NCI-H1694 treated with DMSO at 0.1 percent for 48 hours (cell line): ENCODE measurements at places on chromosomes 2 and 18.

- DNase-seq, result peak; percentile 29
Measured at GRCh38 chr2:67215214-67216055, 181.7 kb upstream of the ETAA1 start.

GRCh38 chr2:150449856-150450255 lies 37.6 kb downstream of the RND3 start:
- DNase-seq, result no peak

DNA sequence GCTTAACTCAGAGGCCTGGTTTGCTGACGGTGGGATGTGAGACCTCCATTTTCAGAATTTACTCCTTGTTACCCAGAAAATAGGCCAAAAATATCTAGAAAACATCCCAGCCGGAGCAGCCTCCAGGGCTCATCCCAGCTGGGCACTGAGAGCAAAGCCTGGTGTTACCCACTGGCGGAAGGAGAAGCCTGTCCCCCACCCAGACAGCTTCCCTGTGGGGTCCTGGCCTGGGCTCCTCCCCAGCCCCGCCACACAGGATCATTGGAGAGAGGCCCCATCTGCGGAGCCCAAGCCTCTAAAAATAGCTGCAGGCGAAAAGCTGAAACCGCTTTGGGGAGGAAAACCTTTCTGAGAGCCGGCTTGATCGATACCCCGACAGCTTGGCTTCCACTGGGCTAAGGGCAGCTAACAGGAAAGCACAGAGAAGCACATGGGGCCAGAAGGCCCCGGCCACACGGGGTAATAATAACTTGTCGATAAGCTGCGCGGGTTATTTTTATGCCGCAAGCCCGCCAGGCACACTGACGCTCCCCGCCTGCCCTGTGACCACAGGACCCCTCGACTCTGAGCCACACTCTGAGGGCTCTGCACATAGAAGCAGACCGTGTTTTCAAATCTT lies 26.9 kb upstream of the FAHD2A start:
- no peak for DNase-seq

DNA sequence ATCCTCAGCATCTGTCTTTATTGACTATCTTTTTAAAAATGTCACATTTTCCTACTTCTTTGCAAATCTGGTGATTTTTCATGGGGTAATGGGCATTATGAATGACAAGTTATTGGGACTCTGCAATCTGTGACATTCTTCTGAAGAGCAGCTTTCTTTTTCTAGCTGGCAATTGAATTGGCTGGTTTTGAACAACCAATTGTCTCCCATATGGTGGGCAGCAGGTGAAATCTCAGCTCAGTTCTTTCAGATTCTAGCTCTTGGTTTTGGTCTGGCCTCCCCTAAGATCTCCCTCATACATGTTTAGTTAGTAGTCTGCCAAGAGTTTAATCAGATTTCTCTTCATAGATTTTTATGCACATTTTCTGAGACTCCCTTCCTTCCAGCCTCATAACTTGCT lies 107.9 kb upstream of the EPB41L3 start:
- DNase-seq, result no peak

DNA sequence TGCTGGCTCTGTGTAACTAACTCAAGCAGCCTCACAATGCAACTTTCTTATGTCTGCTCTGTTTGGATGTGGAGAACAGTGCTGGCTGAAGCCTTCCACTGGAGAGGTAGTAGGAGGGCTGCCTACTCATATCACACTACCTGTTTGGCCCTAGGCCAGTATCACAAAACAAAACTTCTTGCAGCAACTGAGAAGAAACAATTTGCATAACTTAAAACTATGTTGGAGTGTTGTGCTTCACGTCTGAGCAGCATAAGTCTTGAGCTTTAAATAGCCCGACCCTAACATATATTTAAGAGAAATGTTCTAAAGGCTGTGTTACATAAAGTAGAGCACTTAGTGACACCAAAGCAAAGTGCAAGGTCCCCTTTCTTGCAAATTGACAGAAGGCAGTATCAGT lies 204.9 kb upstream of the ACVR2A start:
- no peak for DNase-seq

GRCh38 chr2:176206682-176207081 lies 18.2 kb downstream of the HOXD1 start:
- DNase-seq, result no peak

GRCh38 chr2:73892631-73893329 lies at the start of gene ACTG2:
Gene ACTG2, plus strand, starts transcription at chr2:73893008. Its CDS starts 8,304 bp downstream, at chr2:73901312.
- no peak for DNase-seq

DNA sequence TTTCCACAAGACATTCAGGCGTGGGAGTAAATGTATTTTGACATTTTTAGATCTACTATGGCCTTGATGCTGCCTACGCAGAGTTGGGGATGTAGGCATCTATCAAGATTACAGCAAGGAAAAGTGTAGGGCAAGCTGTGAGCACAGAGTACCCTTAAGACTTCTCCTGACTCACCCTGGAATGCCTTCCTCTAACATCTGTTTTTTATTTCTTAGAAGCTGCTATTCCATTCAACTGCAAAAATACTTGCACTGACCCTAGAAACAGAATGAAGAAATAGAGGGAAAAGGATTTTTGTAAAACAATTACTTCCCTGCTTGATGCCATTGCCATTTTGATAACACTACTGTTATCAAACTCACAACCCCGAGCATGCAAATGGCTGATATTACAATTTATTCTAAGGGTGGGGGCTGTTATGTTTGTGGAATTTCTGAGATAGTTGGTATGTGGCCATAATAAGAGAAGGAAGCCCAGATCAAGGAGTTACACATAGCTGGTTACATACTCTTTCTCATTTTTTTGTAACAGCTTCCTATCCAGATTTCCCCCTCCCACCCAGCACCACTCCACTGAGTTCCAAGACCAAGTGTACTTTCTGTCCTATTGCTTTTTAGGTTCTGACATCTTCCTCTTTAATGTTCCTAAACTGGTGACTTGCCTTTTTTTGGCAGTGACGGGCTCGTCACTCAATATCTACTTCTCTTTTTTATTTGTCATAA lies 6.0 kb upstream of the ROCK1 start:
- DNase-seq, result no peak

DNA sequence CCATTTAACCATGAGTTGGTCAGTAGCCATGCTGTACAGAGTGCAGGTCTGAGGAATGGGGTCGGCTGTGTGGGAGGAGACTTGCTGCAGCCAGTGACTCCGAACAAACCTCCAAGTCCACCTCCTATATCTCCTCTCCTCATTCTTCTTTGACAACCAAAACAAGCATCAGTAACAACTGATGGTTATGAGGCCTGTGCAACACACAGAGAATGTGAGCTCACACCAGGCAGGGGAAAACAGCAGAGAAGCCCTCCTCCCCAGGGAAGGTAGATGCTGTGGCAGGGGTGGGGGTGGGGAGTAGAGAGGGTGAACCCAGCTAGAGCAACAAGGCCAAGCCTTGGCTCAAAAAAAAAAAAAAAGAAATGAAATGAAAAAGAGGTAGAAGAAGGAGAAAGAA lies 12.3 kb upstream of the CNGA3 start:
- DNase-seq, result no peak

GRCh38 chr2:190802129-190802528 lies 78.5 kb upstream of the GLS start:
- no peak for DNase-seq

DNA sequence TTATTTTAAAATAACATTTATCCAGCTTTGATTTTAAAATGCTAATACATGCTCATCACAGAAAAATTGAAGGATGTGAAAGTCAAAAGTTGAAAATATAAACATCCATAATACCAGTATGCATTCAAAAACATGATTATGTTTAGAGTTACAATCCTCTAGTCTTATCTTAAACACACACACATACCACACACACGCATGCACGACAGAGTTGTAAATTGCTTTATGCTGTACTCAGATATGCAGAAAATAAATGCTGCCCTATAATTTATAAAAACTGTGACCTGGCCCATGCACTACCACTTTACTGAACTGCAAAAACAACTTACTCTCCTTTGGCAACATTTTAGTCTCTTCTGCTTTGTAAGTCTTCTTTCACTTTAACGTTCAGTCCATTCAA lies 793.0 kb upstream of the FANCL start:
- no peak for DNase-seq

DNA sequence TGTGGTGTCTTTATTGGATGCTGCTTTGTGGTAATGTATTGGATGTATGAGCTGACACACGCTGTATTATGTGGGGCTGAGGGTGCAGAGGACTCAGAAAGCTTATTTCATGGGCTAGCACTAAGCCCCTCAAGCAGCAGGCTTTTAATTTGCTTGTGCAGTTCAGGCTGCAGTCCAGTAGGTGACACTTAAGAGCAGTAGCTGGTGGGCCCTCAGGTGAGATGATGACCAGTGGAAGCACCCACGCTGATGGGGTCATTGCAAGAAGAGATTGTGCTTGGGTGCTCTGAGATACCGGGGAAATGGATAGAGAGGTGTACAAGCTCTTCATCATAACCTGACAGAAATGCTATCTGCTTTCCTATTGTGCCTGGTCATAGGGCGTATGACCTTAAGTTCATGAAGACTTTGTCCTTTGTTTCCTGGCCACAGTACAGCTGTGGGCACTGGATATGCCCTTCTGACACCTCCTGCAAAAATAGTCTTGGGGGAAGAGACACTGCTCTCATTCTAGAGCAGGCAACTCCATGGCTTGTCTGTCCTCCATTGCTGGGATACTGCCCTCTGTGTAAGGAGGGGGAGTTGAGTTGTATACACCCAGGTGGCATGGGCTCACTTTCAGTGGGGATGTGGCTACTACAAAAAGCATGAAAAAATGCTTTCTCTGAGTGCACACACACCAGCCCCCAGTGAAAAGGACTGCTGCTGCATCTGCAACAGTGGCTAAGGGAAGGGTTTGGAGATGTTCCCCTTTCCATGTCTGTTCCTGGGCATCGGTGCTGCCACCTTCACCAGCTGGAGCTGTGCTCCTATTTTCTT lies 205.7 kb upstream of the ZSWIM2 start:
- no peak for DNase-seq

DNA sequence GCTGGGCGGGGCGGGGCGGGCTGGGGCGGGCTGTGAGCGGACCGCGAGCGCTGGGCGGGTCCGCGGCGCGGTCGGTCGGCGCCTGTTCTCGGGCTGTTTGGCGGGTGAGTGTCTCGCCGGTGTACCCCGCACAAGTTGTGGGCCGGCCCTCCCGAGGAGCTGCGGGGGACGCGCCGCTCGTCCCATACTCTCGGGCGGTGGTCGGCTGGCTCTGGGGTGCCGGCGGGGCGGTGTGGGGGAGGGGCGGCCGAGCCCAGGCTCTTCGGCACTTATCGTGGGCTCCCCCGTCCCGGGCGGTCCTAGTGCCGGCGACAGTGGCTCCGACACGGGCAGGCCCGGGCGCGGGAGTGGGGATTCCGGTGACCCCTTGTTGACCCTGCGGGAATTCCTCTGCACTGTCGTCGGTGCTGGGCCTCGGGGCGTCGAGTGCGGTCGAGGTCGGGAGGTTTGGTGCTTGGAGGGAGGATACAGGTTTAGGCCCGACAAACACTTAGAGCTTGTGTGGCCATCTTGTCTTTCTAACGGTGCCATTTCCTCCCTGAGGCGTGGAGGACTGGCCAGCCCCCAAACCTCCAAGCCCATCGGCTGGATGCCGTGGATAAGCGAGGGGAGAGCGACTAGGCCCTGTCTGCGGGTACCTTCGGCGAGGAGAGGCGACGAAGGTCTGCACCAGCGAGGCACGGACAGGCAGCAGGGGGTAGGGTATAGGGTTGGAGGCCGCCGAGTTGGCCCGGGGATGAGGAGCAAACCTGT lies at the start of gene SEPTIN2:
SEPTIN2 (plus strand) TSS at position 47 of the 753 bp plus-strand sequence. CDS start 8,308 bp downstream, outside the sequence.
- DNase-seq, result peak; percentile 30

GRCh38 chr18:41265047-41265446 lies 690.0 kb upstream of the PIK3C3 start:
- no peak for DNase-seq

DNA sequence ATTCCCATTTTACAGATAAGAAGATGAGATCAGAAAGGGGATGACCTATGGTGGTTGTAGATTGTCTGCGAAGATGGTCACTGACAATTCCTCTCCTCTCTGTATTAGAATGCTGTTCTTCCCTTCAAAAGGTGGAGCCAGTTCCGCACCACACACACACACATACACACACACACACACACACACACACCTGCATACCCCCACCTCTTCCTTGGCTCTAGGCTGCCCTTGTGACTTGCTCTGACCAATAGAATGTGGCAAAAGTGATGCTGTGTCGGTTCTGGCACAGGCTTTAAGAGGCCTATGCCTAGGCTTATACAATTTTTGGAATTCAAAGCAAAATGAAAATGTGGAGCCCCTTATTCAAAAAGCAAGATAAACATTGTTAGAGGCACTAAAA lies 88.0 kb downstream of the ZFP36L2 start:
- DNase-seq, result no peak

- DNase-seq, result no peak
Measured at GRCh38 chr2:236795169-236795860, 225.7 kb downstream of the ACKR3 start.

- DNase-seq, result no peak
Measured at GRCh38 chr2:47010176-47010575, 94.6 kb upstream of the MCFD2 start.

- no peak for DNase-seq
Measured at GRCh38 chr2:142189501-142189900, 58.7 kb upstream of the LRP1B start.

- no peak for DNase-seq
Measured at GRCh38 chr2:202017940-202018339, 15.7 kb upstream of the FZD7 start.

DNA sequence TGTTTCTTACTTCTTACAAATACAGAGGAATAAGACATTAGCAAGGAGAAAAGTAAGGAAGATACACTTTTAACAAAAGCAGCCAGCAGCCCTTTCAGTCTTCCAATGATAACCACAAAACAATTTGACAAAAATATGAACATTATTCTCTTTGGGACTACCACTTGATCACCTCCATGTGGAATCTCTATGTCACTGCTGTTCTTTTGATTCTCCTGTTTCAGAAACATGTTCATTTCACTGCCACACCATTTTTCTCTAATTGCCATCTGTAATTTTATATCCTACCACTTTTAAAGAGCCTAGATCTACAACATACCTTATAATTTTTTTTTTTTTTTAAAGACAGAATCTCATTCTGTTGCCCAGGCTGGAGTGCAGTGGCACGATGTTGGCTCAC lies 10.9 kb downstream of the INO80D start:
- DNase-seq, result no peak

- no peak for DNase-seq
Measured at GRCh38 chr2:100247256-100248043, 74.9 kb downstream of the LONRF2 start.

- DNase-seq, result no peak
Measured at GRCh38 chr2:233399306-233400225, 45.3 kb downstream of the DGKD start.
